RPMI8226 (cell line): ENCODE measurements at places on chromosomes 3 and 15.

- no peak for DNase-seq
These were observed 111.2 kb upstream of the SUCLG2 start for GRCh38 chr3:67765575-67765974.

DNA sequence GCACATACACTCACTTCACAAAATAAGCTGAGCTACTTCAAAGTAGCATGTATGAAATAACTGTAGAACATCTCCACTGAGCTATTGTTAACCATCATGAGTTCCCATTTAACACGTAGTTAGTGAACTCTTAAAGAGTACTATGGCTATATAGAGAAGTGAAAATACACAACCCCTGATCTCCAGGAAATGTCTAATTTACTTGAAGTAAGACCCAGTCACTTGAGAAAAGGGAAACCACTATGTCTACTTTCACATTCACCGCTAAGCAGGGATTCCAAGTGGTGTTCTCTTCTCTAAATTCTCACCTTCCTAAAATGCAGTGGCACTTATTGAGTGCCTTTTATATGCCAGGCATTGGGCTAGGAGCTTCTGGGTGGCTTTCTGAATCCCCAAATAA is 35.0 kb upstream of the COLQ start:
- DNase-seq: peak; percentile 33

- DNase-seq: peak; percentile 55
These were observed 411.0 kb downstream of the MECOM start for GRCh38 chr3:169252535-169252934.

DNA sequence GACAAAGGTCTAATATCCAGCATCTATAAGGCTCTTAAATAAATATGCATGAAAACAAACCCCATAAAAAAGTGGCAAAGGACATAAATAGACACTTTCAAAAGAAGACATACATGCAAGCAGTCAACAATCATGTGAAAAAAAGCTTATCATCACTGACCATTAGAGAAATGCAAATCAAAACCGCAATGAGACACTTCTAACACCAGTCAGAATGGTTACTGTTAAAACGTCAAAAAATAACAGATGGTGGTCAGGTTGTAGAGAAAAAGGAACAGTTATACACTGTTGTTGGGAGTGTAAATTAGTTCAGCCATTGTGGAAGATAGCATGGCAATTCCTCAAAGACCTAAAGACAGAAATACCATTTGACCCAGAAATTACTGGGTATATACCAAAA is 440.7 kb upstream of the KCNMB2 start:
- no peak for DNase-seq

DNA sequence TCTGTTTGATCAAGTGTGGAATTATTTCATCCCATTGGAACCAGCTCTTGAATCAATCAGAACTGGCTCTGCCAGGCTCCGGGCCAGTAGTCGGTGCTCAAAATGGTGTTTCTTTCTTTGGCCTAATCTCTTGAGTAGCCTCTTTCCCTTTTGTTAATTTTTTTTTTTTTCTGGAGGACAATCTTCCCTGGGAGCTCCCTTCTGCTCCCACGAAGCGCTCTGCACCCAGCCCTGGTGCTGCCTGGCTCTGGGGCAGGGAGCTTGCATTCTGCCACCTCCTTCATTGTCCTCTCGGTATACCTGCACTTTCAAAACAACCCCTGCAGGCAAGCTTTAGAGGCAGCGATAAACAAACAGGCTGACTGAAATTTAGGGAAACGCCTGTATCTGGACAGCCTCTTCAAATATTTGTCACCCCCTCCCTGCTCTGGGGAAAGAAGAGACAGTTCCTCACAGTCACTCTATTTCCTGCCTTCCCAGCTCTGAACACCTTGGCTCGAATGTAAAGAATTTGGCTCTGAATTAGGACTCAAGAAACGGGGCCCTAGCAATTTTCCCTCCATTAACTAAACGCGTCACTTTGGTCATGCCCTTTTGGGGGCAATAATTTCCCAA is 1.1 kb upstream of the THSD4 start:
- DNase-seq: no peak

DNA sequence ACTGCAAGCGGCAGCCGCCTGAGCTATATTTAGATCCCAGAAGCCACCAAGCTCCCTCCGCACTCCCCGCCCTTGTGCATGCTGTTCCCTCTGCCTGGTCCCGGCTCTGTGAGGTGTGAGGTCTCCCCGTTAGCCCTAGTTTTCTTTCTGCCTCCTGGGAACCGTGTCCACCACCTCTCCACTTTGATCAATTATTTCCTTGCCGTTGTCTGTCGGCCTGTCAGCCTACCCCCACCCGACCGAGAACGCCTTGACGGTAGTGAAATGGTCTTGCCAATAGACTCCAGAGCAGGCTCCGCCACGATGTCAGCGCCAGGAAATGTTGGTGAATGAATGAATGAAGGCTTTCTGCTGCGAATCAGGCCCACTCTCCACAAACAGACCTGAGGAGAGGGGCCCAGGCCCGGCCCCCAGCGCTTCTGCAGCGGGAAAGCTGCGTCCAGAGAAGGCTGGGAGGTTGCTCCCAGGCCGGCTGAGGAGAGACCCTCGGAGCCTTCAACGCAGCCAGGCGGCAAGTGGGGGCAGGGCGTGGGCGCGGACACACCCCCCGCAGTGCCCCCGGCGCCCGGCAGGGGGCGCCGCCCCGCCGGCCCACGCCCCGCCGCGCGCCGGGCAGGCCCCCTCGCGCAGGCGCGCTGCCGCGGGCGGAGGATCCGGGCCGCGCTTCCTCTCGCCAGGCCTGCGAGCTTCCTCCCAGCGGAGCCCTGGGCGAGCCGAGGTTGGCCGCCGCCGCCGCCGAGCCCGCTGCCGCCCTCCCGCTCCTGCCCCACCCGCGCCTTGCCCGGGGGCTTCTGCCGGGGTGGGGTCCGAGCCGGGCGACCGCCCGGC is at the start of gene CSK:
Gene CSK, plus strand, starts transcription at position 650 of the 828 bp plus-strand sequence. CDS start 16,218 bp downstream, outside the sequence.
- peak; percentile 94 for DNase-seq

GRCh38 chr3:197181741-197182140 is 116.7 kb downstream of the DLG1 start:
- DNase-seq: no peak

DNA sequence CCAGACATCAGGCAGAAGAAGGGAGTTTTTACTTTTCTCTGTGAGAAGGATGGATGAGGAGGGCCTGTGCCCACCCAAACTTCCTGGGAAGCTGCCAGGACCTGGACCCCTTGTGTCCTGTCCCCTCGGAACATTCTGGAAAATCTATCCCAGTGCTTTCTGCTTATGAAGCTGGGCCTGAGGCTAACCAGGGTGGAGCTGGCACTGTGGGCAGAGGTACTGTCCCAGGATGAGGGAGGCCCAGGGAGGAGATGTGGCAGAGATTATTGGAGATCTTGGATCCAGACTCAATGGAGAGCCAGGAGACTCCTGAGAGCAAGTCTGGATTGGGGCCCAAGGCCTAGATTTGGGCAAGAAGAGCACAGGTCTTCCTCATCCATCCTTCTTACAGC is 44.4 kb downstream of the SPSB4 start:
- no peak for DNase-seq

DNA sequence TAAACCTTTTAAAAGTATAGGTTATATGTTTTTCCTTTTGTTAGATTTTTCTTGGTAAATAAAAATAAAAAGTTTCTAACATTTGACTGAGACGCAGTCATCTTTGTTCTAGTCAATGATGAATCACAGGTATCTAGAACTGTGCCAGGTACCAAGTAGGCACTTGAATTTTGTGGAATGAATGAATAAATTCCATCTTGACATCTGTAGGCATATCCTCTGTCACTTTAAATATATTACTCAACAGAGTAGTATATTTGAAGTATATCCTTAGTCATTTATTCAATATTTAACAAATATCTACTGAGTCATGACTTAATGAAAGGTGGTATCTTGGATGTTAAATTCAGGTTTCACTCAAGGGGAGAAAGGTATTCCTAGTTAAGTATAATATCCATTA is 828.4 kb downstream of the TUSC7 start:
- DNase-seq: no peak

GRCh38 chr15:35495080-35495479 is 50.9 kb downstream of the DPH6 start:
- no peak for DNase-seq

DNA sequence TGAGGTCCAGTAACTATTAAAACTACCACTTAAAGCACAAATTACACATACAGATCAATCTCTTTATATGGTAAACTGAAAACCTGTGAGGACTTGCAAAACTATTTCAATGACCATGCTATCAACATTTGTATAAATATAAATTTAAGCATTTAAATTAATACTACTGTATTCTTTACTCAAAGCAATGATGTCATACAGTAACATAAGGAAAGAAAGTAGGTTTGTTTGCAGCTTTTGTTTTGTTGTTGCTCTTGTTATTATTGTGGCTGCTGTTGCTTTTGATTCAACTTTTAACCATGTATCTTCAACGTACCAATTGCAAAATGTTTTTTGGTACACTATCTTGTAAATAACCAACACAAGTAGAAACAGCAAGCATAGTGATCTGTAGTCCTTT is 22.0 kb downstream of the CBLB start:
- DNase-seq: no peak

GRCh38 chr3:157285966-157286365 is 126.0 kb upstream of the CCNL1 start:
- DNase-seq: no peak

DNA sequence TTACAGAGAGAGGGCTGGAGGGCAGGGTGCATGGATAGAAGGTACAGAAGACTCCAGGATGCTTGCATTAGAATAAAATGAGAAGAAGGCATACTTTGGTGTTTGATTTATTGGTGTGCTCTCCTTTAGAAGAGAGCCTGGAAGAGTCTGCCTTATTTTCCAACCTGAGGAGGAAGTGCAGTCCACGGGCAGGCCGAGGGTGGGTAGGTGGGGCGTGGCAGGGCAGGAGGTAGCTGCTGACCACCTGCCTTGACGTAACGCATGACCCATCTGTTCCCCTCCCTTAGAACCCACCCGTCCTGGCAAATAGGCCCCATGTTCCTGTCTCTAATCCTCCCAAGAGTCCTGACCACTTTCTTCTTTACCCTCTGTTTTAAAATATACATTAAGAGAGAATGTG is 222.3 kb upstream of the LYSMD4 start:
- DNase-seq: no peak

DNA sequence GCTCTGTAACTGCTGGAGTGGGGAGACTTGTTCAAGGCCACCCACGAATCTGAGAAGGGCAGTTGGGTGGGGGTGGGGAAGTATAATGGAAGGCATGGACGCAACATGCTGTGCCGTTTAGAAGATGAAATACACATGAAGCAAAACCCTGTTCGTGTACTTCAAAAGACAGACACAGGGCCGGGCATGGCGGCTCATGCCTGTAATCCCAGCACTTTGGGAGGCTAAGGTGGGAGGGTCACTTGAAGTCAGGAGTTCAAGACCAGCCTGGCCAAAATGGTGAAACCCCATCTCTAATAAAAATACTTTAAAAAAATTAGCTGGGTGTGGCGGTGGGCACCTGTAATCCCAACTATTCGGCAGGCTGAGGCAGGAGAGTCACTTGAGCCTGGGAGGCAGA is 36.9 kb upstream of the SFMBT1 start:
- no peak for DNase-seq

- DNase-seq: no peak
These were observed 360.2 kb upstream of the ZNF385D start for GRCh38 chr3:22111226-22111625.
